ENCODE measurements at places on chromosomes 11 and 22.

- no peak for DNase-seq
Observed at GRCh38 chr11:119906376-119906775, 177.4 kb upstream of the NECTIN1 start.

DNA sequence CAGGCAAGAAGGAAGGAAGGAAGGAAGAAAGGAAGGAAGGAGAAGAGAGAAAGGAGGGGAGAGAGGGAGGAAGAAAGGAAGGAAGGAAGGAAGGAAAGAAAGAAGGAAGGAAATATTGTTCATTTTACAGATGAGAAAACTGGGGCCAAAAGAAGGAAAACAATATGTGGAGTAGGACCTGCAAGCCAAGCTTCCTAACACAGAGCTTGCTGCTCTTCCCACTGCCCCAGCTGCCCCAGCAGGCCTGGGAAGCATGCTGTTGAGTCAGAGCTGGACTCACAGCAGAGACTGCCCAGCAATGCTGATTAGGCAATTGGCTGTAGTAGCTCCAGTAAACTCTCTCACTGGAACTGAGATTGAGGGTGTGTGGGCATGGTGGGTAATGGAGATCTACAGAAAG lies 42.6 kb upstream of the SMCO4 start:
- DNase-seq = no peak

DNA sequence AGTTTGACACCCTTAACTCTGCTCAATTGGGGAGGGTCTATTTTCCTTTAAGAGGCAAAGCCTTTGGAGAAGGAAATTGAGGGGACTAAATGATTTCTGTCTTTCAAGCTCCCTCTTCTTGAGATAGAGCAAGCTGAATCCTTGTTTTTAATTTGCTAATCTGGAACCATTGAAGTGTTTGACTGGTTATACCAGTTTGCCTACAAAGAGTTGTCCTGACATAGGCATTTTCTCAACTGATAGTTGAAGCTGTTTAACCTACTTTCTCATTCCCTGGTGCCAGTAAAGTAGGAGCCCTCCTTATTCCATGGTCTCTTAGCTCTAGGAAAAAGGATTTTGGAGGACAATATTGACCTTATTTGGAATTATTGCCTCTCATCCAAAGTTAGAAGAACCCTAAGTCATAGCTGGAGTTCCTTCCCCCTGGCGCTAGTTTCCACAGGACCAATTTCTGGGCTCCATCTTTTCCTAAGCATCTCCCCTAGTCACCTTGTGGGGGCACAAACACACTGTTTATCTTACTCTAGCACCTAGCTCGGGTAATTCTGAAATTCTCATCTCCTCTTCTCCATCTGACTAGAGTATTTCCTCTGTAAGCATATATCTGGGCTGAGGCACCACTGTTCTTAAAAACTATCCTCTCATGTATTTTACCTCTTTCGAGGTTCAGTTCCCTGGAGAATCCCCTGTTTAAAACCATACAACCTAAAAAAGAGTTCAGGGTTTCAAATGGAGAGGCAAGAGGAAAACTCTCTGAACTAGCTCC lies 7.4 kb downstream of the ZDHHC5 start:
- no peak for DNase-seq

GRCh38 chr11:115724666-115725065 lies 220.5 kb upstream of the CADM1 start:
- DNase-seq = no peak

- DNase-seq = no peak
Observed at GRCh38 chr11:1256257-1257045, 33.6 kb downstream of the MUC5B start.

- no peak for DNase-seq
Observed at GRCh38 chr11:62508336-62509058, 38.1 kb downstream of the AHNAK start.

GRCh38 chr11:111476366-111476765 lies 35.8 kb downstream of the BTG4 start:
- no peak for DNase-seq

GRCh38 chr11:16776711-16777612 lies 38.5 kb downstream of the C11orf58 start:
- DNase-seq = no peak

GRCh38 chr11:92528001-92528400 lies 303.4 kb downstream of the FAT3 start:
- DNase-seq = no peak

GRCh38 chr11:127996825-127997224 lies 590.5 kb downstream of the ETS1 start:
- no peak for DNase-seq

GRCh38 chr22:40176921-40177737 lies 596 bp upstream of the TNRC6B start:
- DNase-seq = peak; percentile 73

DNA sequence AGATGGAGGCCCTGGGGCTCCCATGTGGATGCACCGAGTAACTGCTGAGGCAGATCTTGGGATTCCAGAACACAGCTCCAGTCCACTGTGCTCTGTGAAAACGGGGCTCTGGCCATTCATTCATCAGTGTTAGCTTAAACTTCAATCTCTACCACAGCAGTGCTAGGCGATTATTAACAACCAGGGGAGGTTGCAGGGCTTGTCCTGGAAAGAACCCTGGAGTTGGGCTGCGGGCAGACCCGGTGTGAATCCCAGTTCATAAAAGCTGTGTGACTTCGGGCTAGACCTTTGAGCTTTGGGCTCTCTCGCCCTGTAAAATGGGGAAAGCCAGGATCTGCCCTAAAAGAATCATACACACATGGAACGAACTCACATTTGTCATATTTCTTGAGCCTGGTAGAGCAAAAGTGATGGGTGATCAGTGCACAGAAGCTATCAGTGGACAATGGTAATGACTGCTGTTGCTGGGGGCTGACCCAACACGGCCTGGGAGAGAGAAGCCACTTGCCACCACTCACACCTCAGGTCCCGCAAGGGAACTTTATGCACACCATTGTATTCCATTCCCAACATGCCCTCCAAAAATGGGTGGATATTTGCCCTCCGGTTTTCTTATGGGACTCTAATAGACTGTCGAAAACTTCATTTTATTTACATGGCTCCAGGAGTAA lies 15.6 kb upstream of the CRYBB3 start:
- no peak for DNase-seq

DNA sequence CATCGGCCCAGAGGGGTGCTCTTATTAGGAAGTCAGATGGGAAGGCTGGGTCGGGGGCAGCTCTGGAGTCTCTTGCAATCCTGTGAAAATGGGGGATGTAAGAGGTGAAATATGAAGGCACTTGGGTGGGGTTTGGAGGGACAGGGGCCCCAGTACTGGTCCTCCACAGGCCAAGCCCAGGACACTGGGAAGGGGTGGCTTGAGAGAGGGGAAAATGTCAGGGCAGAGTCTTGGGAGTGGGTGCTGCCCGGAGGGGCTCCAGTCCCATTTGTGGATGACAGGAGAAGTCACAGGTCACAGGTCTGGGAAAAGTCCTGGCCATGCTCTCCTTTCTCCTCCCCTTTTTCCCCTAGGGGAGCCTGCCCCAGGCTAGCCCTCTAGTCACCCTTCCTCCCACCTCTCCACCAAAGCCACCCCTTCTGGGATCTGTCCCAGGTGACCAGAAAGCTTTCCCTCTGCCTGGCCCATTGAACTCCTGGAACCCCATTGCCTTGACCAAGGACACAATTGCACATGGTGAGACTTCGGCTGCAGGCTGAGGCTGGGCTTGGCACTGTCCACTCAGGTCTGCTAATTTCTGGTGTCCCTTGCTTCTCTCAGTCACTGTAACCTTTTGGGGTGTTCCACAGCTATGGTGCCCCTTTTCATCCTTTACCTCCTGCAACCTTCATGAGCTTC lies 1465.0 kb downstream of the TBC1D22A start:
- DNase-seq = no peak

DNA sequence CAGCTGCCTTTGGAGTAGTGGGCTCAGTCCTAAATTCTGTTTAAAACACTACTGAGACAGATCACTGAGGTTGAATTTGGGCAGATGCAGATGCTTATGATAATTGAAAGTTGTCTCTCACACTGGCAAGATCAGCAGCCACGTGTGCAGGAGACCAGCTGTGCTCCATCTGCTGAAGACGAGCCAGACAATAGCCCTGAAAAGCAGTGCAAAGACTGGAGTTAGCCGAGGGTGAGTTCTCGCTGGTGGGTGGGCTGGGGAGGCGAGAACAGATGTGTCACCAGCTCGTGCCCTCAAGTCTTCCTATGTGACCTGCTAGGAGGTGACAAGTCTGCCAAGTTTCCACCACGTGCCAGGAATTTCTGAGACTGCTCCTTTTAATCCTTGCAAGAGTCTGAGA lies 661.3 kb upstream of the B3GAT1 start:
- no peak for DNase-seq

GRCh38 chr11:19805376-19805775 lies 92.7 kb downstream of the NAV2 start:
- DNase-seq = no peak

- no peak for DNase-seq
Observed at GRCh38 chr11:70805243-70805642, 406.9 kb downstream of the CTTN start.

- no peak for DNase-seq
Observed at GRCh38 chr11:14376920-14377319, 17.9 kb upstream of the RRAS2 start.

- DNase-seq = no peak
Observed at GRCh38 chr11:19079643-19080440, 19.3 kb upstream of the MRGPRX2 start.

GRCh38 chr22:50208939-50209892 lies 8.4 kb downstream of the SELENOO start:
- DNase-seq = no peak

DNA sequence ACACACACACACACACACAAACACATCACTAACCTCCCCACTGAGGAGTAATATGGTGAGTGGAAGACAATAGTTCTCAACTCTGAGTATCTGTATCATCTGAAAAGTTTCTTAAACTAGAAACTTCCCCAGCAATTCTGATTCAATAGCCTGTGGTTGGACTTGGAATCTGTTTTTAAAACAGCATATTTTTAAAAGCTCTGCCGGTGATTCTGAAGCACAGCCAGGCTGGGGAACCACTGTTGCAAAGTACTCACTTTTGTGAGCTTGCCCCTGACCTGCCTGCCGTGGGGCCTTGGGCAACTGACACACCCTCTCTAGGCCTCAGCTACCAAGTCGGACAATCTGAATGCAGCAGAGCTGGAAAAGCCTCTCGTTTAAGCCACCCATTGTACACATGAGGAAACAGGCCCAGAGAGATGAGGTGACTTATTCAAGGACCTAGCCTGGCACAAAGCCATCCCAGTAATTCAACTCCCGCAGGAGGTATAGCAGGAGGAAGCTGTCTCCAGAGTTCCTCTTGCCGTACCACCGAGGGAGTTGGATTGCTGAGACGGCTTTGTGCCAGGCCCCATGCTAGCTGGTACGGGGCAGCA lies 8.9 kb downstream of the SLC15A3 start:
- no peak for DNase-seq

DNA sequence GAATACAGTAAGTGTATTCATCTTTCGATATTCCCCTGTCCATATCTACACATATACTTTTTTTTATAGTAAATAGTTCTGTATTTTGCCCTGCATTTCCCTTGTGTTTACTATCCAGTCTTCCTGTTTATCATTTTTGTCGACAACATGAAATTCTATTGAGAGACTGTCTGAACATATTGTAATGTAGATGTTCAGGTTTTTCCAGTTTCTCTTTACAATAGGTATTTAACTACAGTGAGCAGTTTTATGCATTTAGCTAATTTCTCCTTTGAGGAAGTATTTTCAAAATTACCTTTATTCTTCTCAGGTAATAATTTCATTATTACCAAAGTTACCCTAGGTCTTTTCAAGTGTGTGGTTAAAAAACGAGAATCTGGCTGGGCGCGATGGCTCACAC lies 16.7 kb downstream of the PIK3IP1 start:
- DNase-seq = no peak

GRCh38 chr22:25008666-25009065 lies 56.1 kb downstream of the KIAA1671 start:
- no peak for DNase-seq

GRCh38 chr11:108131993-108132392 lies 10.6 kb downstream of the ACAT1 start:
- DNase-seq = no peak

- DNase-seq = no peak
Observed at GRCh38 chr11:61357233-61357893, 4.3 kb downstream of the CYB561A3 start.

- DNase-seq = no peak
Observed at GRCh38 chr11:108340973-108341372, 118.1 kb downstream of the ATM start.

DNA sequence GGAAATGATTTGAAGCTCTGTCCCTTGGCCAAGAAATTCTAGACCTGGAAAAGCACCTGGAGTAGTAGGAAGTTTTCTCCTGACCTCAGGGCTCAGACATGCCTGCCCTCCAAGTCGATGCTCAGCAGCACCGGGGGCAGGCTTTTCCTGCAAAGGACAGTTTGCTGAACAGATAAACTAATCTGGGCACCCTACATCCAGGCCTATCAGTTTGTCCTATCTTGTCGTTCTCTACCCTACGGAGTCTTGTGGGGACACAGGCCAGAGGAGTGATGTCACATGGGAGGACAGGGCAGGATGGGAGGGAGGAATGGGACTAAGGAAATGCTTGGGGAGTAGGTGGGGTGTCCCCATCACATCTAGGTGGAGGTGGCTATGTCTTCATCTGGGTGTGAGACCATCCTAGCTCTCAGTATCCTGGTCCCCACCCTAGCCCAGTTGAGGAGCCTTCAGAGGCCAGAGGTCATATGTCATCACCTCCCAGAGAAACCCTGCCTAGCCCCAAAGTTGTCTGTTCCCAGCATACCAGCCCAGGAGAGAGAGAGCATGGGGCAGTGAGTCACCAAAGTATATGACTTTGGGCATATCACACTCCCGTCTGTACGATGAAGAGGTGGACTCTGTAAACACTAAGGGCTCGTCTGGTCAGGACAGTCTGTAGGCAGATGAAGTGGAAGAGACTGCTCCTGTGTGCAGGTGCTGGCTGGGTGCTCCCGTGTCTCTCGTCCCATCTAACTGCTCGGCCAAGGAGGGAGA lies 18.1 kb upstream of the FCHSD2 start:
- DNase-seq = no peak

DNA sequence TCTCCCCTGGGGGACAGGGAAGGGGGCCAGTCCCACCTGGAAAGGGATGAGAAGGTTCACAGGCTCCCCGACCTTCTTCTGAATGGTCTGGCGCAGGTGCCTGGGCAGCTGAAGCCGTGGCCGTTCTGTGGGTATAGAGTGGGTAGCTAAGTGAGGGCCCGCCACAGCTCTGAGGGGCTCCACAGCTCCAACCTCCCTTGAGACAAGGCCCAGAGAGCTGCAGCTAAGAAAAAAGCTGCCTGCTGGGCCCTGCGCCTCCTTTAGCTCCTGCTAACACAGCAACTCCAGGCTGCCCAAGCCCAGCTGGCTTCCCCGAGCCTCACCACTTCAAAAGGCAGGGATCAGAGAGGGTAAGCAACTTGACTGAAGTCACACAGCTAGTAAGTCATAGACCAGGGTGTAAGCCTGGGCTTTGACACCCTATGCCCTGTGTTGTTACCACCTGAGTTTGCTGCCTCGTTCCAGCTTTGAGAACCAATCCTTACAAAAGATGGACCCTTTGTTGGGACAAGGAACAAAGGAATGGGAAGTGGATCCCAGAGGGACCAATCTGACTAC lies 18.5 kb downstream of the MYBPC3 start:
- DNase-seq = no peak

GRCh38 chr11:134069426-134070341 lies 812 bp downstream of the JAM3 start:
- DNase-seq = no peak

- DNase-seq = no peak
Observed at GRCh38 chr11:19493446-19494213, 219.0 kb upstream of the NAV2 start.

GRCh38 chr22:39303358-39303757 lies 16.1 kb downstream of the RPL3 start:
- no peak for DNase-seq

GRCh38 chr11:35905646-35906276 lies 38.1 kb upstream of the LDLRAD3 start:
- no peak for DNase-seq

- no peak for DNase-seq
Observed at GRCh38 chr11:75194147-75194546, 43.2 kb downstream of the SLCO2B1 start.

Measured in CD4-positive, alpha-beta T cell (primary cell).